Fibroblast of gingiva (primary cell): ENCODE measurements at places on chromosomes 16 and 17.

- no peak for DNase-seq
Measured at GRCh38 chr16:11177578-11178160, 78.3 kb downstream of the SOCS1 start.

GRCh38 chr16:4892361-4893102 is 44.4 kb downstream of the PPL start:
- no peak for DNase-seq

- no peak for DNase-seq
Measured at GRCh38 chr17:2724784-2725164, 13.2 kb upstream of the CLUH start.

- no peak for DNase-seq
Measured at GRCh38 chr17:78488867-78489634, 88.1 kb downstream of the DNAH17 start.

DNA sequence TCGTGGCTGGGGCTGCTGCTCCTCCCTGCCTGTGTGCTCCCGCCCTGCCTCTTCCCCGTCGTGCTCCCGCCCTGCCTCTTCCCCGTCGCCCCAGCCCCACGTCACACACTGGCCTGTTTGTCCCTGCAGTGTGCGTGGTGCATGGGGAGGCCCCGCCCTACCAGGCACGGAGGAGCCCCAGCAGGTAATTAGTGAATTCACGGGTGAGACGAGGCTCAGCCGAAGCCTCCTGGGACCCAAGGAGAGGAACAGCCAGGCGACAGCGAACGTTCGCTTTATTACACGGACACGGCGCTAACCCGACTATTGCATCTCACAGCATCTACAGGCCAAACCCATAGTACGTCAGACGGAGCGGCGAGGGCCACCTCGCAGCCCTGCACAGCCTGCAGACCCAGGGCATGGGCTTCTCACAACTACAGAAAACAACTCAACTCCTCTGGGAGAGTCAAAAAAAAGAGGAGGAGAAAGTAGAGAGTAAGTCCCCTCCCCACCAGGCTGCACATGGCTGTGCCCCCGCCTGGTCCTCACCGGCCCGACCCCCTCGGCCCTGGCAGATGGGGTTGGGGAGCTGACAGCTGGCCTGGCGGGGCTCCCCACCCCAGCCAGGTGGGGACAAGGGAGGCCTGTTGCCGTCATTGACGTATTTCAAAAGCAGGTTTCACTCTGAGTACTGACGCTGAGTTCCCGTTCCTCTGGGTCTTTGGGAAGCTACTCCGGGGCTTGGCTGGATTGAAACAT is 4.3 kb upstream of the PABPN1L start:
- DNase-seq: no peak

GRCh38 chr17:31877341-31877740 is 18.3 kb upstream of the COPRS start:
- DNase-seq: no peak

- no peak for DNase-seq
Measured at GRCh38 chr17:74526681-74527080, 4.6 kb downstream of the CD300LB start.

GRCh38 chr16:65572156-65572555 is 450.3 kb upstream of the CDH11 start:
- DNase-seq: peak; percentile 68

DNA sequence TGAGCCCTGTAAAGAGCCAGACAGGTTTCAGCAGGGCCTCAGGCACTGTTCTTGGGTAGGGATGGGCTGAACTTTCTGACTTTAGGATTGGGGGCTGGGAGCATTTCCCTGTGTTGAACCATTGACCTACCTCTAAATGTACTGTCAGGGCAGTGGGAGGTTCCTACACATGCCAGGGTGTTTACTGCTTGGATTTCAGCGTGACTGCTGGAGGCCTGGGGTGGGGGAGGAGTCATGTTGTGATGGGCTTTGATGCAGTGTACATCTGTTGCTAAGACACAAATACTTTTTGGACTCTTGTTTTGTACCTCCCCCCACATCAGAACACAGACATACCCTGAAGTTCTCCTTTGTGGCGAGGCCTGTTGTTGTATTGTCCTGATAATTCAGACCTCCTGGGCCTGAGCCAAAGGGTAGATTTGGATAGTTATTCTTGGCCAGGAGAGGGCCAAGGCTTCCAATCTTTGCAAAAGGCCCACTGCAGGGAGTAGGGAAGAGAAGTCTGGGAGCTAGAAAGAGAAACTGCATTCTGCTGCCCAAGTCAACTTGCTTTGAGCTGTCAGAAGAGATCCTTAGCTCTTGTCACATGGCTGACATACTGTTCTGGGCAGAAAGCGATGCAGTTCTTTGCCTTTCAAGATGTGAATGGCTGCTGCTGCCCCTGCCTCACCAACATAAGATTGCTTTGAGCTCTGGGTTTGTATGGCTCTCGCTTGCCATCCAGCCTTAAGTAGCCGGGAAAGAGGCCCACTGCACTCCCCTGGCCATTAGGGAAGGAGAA is 3.7 kb downstream of the NFE2L1 start:
- DNase-seq: peak; percentile 90
